ENCODE measurements at places on chromosomes 2 and 18.

GRCh38 chr2:232504438-232504837, 15.8 kb upstream of the PRSS56 start:
- no peak for DNase-seq

- DNase-seq: no peak
Observed at GRCh38 chr18:25495606-25496005, 143.6 kb upstream of the ZNF521 start.

DNA sequence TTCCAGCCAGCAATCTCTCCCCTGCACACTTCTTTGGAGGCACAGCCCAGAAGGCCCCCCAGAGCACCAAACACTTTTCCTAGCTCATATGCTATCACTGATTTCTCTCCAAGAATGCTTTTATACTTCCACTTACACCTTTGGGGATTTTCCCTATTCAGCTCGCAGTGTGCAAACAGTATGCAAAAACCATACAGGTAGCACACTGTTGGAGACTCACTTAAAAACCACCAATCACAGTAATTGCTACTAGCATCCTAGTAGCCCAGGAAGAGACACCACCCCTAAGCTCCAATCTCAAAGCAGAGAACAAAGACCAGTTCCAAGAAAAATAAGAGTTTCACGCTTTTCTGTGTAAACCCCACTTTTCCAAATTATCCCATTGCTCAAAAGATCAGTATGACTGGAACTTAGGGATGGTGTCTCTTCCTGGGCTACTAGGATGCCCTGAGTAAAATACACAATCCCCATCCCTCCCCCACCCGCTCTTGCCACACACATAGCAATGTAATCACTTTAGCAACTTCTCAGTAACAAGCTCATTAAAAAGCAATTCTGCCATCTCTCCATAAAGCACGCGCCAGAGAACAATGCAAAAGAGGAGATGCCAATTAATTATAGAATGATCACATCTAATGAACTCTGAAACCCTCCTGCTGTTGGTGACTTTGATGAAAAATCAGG, 43.0 kb downstream of the KLF7 start:
- no peak for DNase-seq

- no peak for DNase-seq
Observed at GRCh38 chr2:216992056-216992675, 132.3 kb upstream of the TNP1 start.
